ENCODE measurements at places on chromosomes 7 and 10.
A peak's percentile ranks its signal among the peaks of the same experiment; 100 is the strongest.

- peak; percentile 7 for DNase-seq
Observed at GRCh38 chr10:76303682-76304316, 872.4 kb downstream of the LRMDA start.

DNA sequence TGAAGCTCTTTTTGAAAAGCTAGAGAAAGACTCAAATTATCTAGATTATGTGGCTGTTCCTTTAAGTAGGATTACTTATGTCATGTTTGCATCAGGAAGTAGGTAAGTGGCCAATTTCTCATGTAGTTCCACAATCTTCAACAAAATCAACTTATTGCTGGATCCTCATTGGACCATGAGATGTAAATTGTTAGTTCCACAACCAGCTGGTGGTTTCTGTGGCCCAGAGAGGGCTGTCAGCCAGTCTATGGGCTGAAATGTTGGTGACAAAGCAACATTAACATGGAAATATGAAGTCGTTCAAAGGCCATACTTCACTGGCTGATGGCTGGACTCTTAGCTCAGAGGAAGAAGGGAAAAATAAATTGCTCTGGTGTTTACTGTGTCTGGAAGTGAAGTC lies 157.9 kb downstream of the PLXDC2 start:
- DNase-seq: no peak

- DNase-seq: no peak
Observed at GRCh38 chr7:101598422-101598985, 30.6 kb downstream of the MYL10 start.

- no peak for DNase-seq
Observed at GRCh38 chr7:74412603-74413002, 41.1 kb upstream of the GTF2IRD1 start.

DNA sequence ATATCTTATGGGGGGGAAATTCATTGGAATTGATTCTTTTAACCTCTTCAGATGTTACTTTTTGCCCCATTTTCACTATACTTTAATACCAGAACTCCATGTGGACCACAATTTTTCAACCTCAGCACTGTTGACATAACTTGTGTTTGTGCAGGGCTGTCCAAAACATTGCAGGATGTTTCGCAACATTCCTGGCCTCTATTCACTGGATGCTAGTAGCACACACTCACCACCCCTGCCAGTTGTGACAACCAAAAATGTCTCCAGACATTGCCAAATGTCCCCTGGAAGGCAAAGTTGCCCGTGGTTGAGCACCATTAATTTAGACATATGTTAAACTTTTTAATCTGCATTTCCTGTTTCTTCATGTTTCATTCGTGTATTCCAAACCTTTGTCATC lies 234.7 kb downstream of the GFRA1 start:
- DNase-seq: no peak

- no peak for DNase-seq
Observed at GRCh38 chr10:77378366-77379349, 258.9 kb downstream of the KCNMA1 start.

DNA sequence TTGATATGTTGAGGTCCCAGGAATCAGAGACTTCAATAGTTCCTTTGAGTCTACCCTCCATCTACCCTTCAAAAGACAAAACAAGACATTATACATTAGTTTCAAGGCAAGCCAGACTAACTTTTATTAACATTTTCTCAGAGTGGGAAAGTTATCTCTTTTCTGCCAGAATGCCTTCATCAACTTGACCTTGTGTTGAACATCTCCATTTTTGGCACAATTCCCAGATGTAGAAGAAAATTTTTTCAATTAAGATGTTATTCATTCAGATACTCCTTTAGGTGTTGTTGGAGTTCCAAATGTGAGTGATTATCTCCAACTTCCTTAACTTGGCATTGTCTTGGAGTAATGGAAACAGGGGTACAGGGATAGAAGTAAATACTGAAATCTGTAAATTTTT lies 59.1 kb downstream of the NRF1 start:
- DNase-seq: no peak

- DNase-seq: no peak
Observed at GRCh38 chr10:15541376-15541775, 170.3 kb upstream of the FAM171A1 start.

GRCh38 chr7:103932389-103932788 lies 57.1 kb downstream of the RELN start:
- no peak for DNase-seq

- no peak for DNase-seq
Observed at GRCh38 chr7:49166441-49166840, 242.1 kb downstream of the CDC14C start.

GRCh38 chr7:154568346-154568745 lies 434.6 kb downstream of the PAXIP1 start:
- no peak for DNase-seq

- no peak for DNase-seq
Observed at GRCh38 chr7:47352394-47352968, 229.4 kb downstream of the TNS3 start.

GRCh38 chr10:64206409-64206808 lies 685.2 kb downstream of the REEP3 start:
- DNase-seq: no peak

Data from CD4-positive, alpha-beta T cell treated with Interleukin-21 for 1 hour (primary cell).